ENCODE measurements at places on chromosomes 1 and 21.

- no peak for DNase-seq
Measured at GRCh38 chr1:98179151-98179773, 258.4 kb upstream of the DPYD start.

GRCh38 chr1:150186789-150187559 lies 37.3 kb downstream of the PLEKHO1 start:
- no peak for DNase-seq

DNA sequence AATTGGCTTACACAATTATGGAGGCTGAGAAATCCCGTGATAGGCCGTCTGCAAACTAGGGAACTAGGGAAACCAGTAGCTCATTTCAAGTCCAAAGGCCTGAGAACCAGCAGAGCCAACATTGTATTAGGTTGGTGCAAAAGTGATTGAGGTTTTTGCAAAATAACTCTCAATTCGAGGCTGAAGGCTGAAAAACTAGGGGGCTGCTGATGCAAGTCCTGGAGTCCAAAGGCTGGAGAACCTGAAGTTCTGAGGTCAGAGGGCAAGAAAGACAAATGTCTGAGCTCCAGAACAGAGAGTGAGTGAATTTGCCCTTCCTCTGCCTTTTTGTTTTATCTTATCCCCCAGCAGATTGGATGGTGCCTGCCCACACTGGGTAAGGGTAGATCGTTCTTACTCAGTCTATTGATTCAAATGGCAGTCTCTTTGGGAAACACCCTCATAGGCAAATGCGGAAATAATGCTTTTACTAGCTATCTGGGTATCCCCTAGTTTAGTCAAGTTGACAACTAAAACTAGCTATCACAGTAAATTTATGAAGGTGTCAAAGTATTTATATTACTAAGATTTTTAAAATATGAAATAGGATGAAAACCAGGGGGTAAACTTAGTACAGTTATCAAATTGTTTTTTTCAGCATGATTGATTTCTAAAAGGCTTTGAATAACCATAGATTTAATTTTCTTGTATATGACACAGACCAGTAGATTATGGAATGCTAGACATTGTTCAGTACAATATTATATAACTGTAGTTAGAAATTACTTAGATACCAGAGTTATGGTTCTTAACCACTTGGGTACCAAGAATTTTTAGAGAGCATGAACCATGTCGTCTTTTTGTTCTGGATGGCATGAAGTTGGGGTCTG lies 15.4 kb downstream of the RABGAP1L start:
- DNase-seq = no peak

DNA sequence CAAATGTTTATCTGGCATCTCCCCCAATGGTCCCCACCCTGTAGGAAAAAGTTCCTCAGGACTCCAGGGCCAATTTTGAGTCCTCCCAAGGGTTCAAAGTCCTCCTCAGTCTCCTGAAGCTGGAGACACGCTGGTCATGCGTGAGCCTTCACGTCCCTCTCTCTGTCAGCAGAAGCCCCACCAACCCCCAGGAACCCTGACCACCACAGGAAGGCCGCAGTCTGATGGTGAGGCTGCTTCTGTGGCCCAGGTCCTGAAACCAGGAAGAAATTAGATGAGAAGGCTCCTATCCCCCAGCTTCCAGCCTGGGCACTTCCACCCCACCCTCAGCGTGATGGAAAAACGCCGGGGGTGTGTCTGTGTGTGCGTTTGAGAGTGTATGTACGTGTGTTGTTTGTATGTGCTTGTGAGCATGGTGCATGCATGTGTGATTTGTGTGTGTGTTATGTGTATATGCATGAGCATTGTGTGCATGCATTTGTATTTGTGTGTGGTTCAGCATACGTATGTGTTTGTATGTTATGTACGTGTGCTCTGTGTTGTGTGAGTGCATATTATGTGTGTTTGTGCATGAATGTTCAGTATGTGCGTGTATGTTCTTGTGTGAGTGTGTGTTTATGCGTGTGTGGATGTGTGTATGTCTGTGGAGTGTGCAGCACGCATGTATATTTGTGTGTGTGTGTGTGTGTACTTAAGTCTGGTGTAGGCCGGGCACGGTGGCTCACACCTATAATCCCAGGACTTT lies 92.5 kb downstream of the SIK1 start:
- DNase-seq = no peak

DNA sequence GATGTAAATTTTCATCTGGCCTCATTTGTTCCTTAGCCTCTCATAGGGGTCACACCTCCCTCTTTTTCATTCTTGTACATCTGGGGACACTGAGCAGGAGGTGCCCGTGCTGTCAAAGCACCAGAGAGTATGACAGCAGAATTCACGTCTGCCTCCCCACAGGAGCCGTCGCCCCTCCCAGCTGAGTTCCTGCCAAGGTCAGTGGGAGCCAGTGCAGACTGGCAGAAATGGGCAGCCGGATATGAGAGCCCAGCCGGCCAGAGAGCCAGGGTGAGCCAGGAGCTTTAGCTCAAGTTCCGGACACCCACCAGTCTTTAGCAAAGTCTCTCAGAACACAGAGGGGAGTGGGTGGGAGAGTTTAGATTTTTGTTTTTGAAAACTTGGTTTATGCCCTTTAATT lies 21.9 kb downstream of the GPR137B start:
- no peak for DNase-seq

- DNase-seq = no peak
Measured at GRCh38 chr1:183003203-183003602, 20.0 kb upstream of the LAMC1 start.

DNA sequence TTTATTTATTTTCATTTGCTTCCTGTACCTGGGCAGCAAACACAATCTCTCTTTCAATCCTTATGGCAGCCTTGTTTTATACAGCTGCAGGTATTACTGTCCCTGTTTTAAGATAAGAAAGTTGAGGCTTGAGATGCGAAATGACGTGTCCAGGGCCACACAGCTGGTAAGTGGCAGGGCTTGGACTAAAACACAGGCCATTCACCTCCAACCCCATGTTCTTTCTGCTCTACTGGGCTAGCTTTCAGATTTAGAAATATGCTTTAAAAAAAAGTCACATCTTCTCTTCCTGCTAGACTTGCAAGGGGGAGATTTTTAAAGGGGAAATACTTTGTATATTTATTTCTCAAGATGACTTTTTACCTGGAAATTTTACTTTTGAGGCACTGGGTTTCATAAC lies 62.8 kb downstream of the CNST start:
- DNase-seq = no peak

GRCh38 chr1:52364235-52364839 lies 1.7 kb downstream of the CC2D1B start:
- DNase-seq = no peak

DNA sequence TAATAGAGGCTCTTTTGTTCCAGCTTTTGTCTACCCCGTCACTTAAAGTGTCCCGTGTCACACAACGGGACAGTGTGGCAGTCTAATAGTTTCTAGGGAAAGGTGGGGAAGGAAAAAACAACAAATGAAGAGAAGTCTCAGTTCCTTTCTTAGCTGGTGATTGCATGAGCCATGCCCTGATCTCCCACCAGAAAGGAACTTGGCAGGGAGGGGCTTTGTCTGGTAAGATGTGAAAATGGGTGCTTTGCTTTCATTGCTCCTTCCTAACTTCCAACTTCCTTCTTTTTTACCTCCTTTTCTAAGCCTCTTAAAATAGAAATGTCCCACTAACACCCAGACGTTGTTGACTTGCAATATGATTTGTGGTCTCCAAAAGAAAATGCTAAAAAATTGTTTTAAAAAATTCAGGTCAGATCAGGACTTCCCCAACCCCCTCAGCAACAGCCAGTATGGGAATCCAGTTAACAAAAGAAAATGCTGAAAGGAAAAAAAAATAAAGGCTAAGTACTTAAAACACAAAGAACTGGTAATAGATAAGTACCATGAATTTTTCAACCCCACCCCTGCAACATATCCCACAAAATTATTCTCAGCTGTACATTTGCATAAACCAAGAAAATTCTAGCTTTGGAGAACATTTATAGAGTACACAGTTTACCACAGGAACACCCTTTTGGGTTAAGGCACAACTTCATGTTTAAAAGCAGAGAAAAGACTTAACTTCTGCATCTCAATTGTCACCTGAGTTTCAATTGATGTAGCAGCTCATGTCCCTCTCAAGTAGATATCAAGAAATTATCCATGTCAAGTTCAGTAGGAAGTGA lies 106.2 kb downstream of the NIBAN1 start:
- DNase-seq = no peak

DNA sequence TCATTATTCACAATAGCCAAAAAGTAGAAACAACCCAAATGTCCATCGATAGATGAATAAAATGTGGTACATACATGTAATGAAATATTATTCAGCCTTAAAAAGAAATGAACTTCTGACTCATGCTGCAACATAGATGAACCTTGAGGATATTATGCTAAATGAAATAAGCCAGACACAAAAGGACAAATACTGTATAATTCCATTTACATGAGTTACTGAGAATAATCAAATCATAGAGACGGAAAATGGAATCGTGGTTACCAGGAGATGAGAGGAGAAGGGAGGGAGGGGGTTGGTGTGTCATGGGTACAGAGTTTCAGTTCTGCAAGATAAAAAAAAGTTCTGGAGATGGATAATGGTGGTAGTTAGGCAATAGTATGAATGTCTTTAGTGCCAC lies 184.1 kb downstream of the PSMG1 start:
- no peak for DNase-seq

GRCh38 chr1:192916021-192916420 lies 107.2 kb downstream of the RGS2 start:
- no peak for DNase-seq

- DNase-seq = no peak
Measured at GRCh38 chr1:85582687-85583591, 2.4 kb downstream of the CCN1 start.

DNA sequence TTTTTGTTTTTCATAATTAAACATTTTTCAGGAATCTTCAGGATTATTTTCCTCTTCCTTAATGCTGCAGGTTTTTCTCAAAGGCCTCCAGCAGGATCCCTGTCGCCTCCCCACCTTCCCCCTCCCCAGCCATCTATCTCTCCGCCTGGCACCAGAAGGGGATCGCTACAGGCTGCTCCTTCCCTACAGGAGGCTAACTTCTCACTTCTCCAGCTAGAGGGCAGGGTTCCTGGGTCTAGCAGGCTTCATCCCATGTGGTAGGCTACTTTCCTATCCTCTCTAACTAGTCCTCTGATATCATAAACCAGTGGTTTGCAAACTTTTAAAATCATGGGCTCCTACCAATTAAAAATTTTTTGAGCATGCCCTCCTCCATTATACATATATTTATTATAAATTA lies 104.1 kb downstream of the KCNN3 start:
- DNase-seq = no peak

GRCh38 chr1:203565049-203565448 lies 61.6 kb upstream of the ATP2B4 start:
- DNase-seq = no peak

- DNase-seq = peak; percentile 42
Measured at GRCh38 chr21:43866260-43866629, 1.2 kb downstream of the AGPAT3 start.

Data from stimulated activated CD4-positive, alpha-beta T cell treated with anti-CD3 and anti-CD28 coated beads, Interleukin-15, amount 100 ng/mL, for 1 hour (primary cell).